ENCODE measurements at places on chromosomes 16 and 17.
A peak's percentile ranks its signal among the peaks of the same experiment; 100 is the strongest.

GRCh38 chr16:52497067-52497816, 49.7 kb downstream of the TOX3 start:
- peak; percentile 75 for DNase-seq

GRCh38 chr17:68562736-68563135, 38.4 kb downstream of the FAM20A start:
- DNase-seq = no peak

GRCh38 chr17:7897773-7898172, 9.2 kb downstream of the CHD3 start:
- DNase-seq = no peak

- DNase-seq = no peak
Observed at GRCh38 chr17:78917451-78918275, 7.5 kb downstream of the TIMP2 start.

- DNase-seq = peak; percentile 32
Observed at GRCh38 chr17:33381201-33381600, 88.1 kb upstream of the ASIC2 start.

- no peak for DNase-seq
Observed at GRCh38 chr17:4569591-4569990, 9.2 kb upstream of the GGT6 start.

- DNase-seq = no peak
Observed at GRCh38 chr16:67462279-67462655, 18.7 kb downstream of the ATP6V0D1 start.

GRCh38 chr16:21244518-21245215, 11.2 kb downstream of the ANKS4B start:
- no peak for DNase-seq

DNA sequence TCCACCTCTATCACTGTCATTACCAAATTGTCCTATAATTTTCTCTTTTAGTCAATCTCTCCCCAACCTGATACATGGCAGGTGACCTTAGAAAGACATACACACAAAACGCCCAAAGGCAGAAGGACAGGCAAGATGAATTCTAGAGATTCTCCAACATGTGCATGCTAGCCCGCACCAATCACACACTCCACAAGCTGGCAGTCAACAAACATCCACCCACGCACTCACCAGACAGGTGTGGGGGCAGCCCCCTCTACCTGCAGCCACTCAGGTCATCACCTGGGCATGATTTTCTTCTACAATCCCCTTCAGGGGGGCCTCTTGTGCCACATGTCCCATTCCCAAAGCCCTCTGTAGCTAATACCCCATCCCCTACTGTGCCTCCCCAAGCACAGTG, 9.5 kb downstream of the MPP2 start:
- no peak for DNase-seq

DNA sequence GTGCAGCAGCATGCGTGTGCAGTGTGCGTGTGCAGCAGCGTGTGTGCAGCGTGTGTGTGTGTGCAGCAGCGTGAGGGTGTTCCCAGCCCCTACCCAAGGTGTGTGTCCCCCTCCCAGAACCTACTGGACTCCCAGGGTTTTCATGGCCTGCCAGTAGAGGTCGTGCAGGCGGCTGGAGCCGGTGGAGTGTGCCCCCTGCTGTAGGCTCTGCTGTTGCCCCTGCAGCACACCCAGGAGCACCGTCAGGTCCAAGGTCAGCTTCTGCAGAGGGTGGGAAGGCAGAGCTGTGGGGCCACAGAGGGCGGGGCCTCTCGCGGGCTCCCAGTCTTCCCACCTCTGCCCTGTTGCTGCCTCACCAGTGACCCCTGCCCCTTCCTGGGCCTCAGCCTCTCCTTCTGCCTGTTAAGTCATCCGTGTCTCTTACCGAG, 14.9 kb downstream of the MYBBP1A start:
- DNase-seq = no peak

DNA sequence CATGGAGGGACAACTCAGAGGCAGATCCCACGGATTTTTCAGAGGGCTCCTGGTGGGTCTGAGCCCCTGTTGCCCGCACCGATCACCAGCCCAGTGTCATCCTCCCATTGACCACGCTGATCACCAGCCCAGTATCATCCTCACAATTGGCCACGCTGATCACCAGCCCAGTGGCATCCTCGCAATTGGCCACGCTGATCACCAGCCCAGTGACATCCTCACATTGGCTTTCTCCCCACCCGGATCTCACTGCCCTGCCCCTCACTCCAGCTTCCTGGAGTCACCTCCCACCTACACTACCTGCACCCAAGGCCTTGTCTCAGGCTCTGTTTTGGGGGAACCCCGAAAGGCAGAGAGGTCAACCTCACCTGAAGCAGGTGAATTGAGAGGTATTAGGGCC, 358.2 kb upstream of the TNRC6C start:
- no peak for DNase-seq

- DNase-seq = no peak
Observed at GRCh38 chr16:85385463-85386331, 227.4 kb upstream of the GSE1 start.

GRCh38 chr16:76787394-76787793, 403.6 kb upstream of the MON1B start:
- DNase-seq = no peak

- DNase-seq = no peak
Observed at GRCh38 chr16:19085679-19086200, 18.3 kb downstream of the COQ7 start.

DNA sequence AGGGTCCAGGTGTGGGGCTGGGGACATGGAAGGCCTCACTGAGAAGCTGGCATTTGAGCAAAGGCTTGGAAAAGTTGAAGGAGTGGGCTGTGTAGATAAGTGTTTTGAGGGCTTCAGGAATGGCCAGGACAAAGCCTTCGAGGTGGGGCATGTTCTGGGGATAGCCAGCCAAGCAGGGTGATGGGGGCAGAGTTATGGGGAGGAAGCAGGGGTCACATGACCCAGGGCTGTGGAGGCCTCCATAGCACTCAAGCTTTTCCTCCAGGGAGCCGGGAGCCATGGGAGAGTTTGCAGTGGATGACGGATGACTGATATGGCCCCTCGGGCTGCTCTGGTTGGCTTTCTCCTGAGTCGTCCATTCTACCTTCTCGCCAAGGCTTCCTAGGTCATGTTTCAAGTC, 27.6 kb downstream of the PLCG2 start:
- DNase-seq = no peak

DNA sequence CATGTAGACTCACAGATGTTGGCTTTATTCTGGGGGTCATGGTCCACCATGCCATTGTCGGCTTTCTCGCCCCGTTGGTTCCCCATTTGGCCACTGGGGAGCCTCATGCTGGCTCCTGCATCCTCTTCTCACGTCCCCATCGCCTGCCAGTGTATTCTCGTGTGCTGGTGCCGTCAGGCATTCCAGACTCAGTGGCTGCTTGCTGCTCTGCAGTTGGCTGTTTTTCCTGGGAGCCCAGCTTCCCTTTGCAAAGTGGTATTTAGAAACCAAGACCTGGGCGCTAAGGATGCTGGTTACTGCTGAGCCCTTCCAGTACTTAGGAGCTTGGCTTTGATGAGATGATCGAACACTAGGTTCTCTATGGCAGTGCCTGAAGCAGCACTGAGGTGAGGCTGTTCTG, 19.1 kb downstream of the CRAMP1 start:
- no peak for DNase-seq

DNA sequence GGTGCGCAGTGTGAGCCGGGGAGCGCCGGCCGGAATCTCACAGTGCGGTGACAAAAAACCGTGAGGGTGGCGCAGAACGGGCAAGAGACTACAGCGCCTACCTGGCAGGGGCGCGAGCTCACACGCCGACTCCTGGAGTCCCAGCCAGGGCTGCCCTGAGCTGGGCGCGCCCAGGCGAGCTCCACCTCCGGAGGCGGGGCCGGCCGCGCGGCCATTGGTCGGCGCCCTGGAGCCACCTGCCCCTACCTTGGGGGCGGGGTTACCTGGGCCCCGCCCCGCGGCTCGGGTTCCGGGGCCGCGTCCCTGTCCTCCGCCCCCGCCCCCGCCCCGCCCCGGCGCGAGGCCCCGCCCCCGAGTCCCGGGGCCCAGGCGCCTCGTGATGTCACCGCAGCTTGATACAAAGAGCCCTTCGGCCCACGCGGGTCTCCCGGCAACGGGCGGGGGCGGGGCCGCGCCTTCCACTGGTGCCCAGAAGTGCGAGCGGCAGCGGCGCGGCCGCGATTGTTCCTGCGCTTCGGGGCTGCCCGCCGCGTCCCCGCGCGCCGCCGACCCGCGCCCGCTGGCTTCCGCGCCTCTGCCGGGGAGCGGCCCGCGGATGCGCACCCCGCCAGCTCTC, 96.3 kb downstream of the RAB11FIP4 start:
- peak; percentile 47 for DNase-seq

DNA sequence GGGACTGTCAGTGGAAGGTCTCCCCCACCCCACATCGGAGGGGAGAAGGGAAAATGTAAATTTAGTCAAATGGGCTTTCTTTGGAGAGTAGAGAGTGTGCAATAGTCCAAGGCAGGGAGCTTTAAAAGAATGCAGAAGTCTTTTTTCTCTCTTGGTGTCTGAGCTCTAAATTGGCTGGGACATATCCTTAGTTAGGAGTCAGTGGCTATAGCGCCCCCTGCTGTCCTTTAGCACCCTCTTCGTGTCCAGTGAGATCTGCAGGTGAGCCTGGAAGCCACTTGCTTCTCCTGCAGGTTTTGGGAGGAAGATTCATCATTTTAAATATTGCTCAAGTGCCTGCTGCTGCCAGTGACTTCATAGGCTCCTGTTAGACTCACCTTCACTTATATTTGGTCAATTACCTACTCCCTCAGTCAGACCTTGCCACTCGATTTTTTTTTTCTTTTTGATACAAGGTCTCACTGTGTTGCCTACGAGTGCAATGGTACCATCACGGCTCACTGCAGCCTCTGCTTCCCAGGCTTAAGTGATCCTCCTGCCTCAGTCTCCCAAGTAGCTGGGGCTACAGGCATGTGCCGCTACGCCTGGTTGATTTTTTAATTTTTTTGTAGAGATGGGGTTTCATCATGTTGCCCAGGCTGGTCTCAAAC, 174.8 kb downstream of the PRKCB start:
- DNase-seq = peak; percentile 60

GRCh38 chr16:1277151-1277598, 21.3 kb downstream of the TPSD1 start:
- DNase-seq = no peak

GRCh38 chr16:29862383-29862883, 593 bp downstream of the CDIPT start:
- no peak for DNase-seq

- DNase-seq = no peak
Observed at GRCh38 chr17:60134396-60135150, 15.2 kb upstream of the CA4 start.

- no peak for DNase-seq
Observed at GRCh38 chr17:70344386-70345060, 175.2 kb downstream of the KCNJ2 start.

- no peak for DNase-seq
Observed at GRCh38 chr16:30541502-30542329, 7.1 kb upstream of the ZNF747 start.

DNA sequence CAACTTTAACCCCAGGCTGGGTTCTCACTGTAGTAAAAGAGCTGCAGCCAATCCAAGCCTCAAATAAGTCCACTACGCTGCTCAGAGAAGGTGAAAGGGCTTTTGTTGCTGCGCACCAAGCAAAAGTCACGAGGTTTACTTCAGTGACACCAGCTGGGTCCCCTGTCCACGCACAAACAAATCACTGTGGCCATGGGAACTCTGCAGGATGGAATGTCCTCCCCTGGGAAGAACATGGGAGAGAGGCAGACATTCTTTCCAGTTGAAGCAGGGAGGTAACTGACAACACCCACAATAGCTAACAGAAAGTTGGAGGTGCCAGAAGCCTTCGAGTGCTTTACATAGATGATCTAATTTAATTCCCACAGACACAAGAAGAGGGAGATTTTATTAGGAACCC, 181.9 kb downstream of the PMP22 start:
- peak; percentile 13 for DNase-seq

GRCh38 chr17:79803997-79804855, 7.3 kb upstream of the CBX8 start:
- no peak for DNase-seq

- DNase-seq = peak; percentile 52
Observed at GRCh38 chr17:70169709-70170597, 621 bp downstream of the KCNJ2 start.

GRCh38 chr16:25031132-25031440, 15.9 kb upstream of the ARHGAP17 start:
- no peak for DNase-seq

GRCh38 chr16:80125677-80126076, 415.1 kb upstream of the DYNLRB2 start:
- peak; percentile 12 for DNase-seq

- no peak for DNase-seq
Observed at GRCh38 chr16:53953336-53953735, 249.4 kb downstream of the FTO start.

DNA sequence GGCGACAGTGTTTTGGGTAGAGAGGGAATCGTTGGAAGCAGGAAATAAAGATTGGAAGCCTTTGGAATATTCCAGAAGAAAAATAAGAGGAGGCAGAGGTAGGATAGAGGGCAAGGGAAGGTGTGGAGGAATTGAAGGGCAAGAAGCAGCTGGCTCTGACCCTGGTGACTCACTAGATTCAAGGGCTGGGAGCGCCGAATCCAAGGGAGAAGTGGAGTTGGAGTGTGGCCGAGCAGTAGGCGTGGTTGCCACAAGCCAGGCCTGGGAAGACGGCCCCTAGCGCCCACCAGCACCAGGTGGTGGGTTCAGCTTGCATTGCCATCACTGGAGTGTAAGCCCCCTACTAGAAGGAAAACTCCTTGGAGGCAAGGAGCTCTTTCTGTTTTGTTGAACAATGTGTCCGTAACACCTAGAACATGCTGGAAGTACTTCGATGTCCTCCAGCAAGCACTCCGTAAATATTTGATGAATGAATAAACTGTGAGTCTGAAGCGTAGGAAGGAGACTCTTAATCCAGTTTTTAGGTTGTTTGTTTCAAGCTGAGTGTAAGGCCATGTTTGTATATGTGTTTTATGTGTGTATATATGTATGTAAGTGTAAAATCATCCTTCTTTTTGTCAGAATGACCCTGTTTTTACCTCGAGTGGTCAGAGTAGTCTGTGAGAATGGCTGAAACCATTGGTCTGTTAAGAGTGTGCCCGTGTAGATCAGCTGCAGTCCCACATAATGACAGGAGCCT, 139.5 kb downstream of the CMIP start:
- DNase-seq = no peak

DNA sequence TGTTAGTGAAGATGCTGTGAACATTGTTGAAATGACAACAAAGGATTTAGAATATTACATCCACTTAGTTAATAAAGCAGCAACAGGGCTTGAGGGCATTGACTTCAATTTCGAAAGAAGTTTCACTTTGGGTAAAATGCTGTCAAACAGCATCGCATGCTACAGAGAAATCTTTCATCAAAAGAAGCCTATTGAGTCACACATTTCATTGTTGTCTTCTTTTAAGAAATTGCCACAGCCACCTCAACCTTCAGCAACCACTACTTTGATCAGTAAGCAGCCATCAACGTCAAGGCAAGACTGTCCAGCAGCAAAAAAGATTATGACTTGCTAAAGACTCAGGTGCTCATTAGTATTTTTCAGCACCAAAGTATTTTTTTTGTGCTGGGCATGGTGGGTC, 13.2 kb upstream of the MAP2K6 start:
- DNase-seq = no peak
